ENCODE measurements at places on chromosomes 7 and 10.

- H3K4me3 ChIP-seq, result peak overlapping the region; percentile 98
- peaks cover 25% of the 10 kb centered on the region for H3K27me3 ChIP-seq
- peak; percentile 78 for DNase-seq
Measured at GRCh38 chr7:139775829-139776266, 1.9 kb downstream of the HIPK2 start.

DNA sequence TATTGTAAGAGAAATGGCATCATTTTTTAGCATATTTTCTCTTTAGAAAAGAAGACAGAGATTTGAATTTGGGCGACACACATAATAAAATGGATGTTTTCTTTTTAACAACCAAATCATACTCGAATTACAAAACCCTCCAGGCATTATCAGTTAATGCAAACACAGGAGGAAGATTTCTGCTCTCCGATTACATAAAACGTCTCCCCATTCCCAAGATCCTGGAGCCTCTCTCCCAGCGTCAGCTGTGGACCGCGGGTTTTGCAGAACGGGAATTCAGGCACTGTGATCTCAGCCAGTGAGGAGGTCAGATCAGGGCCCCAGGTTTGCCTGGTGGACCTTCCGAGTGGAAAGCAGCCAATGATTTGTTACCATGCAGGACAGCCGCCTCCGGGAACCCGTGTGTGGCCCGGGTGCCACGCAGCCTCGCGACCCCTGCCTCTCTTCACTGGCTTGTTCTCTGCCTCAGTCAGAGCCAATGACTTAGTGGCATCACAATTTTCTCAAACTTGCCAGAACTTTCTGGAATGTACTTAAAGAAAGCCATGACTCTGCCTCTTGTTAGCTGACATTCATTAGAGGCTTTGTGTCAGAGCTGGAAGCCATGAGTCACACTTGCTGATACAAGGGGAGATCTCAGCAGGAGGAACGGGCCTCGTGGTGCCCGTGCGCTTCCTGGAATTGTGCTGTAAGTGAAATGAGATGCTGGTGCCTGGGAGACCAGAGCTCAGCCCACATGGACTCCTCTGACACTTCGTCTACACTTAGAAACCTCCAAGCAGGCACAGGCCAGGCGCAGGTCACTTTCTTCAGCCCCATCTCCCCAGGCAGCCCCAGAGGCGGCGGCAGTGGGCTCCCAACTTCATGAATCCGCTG is 246.1 kb downstream of the KLF6 start:
- no peaks in the 10 kb centered on the region for H3K36me3 ChIP-seq
- DNase-seq, result no peak
- no peaks in the 10 kb centered on the region for H3K4me1 ChIP-seq
- H3K27ac ChIP-seq, result no peak overlapping the region
- H3K27me3 ChIP-seq, result peaks cover 12% of the 10 kb centered on the region

GRCh38 chr7:41448104-41448503 is 254.8 kb downstream of the INHBA start:
- H3K27ac ChIP-seq, result no peak overlapping the region
- H3K27me3 ChIP-seq, result no peaks in the 10 kb centered on the region
- no peak overlapping the region for H3K4me3 ChIP-seq
- no peak for DNase-seq
- no peaks in the 10 kb centered on the region for H3K36me3 ChIP-seq

DNA sequence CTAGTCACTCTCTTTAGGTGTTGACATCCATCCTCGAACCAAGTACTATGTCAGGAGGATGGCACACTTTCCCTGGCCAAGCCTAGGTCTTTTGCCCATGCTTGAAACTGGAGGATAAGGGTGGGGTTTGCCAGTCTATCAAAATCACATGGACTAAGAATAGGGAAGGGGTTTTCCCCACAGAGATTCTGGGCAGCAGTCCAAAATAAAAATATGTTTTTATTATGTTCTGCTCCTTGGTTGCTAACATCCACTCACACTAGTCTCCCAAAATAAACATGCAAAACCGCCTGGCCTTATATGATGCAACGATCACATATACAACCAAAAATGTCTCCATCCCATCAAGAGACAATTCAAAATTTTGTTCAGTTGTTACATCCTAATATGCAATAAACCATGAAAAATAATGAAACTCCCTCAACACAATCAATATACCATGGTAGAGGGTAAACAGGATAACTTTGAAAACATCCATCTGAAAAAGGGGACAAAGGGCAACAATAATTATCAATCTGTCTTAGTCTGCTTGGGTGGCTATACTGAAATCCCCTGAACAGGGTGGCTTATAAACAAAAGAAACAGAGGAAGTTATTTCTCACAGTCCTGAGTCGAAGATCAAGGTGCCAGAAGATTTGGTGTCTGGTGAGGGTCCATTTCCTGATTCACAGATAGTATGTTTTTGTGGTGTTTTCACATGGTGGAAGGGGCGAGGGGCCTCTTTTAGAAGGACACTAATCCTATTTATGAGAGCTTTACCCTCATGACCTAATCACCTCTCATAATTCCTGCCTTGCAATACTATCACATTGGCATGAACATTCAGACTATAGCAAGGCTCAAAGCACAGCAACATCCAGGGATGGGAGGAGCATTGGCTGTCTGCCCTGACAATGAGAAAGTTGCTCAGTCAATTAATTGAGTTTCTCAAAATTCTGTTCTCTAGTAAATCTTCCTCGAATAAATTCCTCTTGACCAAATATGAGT is 159.3 kb downstream of the ETV1 start:
- no peak for DNase-seq
- H3K4me1 ChIP-seq, result no peaks in the 10 kb centered on the region
- no peaks in the 10 kb centered on the region for H3K27me3 ChIP-seq

GRCh38 chr10:114975091-114975490 is 37.1 kb downstream of the TRUB1 start:
- no peak overlapping the region for H3K4me3 ChIP-seq
- peaks cover 13% of the 10 kb centered on the region for H3K36me3 ChIP-seq
- H3K27me3 ChIP-seq, result no peaks in the 10 kb centered on the region
- no peak overlapping the region for H3K27ac ChIP-seq
- no peak for DNase-seq
- H3K4me1 ChIP-seq, result peaks cover 9% of the 10 kb centered on the region

DNA sequence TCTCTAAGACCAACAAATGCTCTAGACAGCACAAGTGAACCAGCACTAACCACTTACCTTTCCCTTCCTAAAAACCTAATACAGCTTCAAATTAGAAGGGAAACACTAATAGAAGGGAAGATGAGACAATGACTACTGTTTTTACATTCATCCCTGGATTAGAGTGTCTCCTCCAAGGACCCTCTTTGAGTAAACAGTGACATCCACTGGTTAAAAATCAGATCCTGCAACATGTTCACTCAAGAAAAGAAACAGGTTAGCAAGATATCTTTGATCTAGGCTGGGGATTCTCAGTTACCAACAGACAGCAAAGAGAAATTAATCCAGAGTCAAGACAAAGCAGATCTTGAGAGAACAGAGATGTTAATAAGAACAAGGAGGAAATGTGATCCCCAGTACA is 177.7 kb upstream of the GHITM start:
- no peaks in the 10 kb centered on the region for H3K4me1 ChIP-seq
- H3K36me3 ChIP-seq, result no peaks in the 10 kb centered on the region
- H3K27ac ChIP-seq, result no peak overlapping the region

DNA sequence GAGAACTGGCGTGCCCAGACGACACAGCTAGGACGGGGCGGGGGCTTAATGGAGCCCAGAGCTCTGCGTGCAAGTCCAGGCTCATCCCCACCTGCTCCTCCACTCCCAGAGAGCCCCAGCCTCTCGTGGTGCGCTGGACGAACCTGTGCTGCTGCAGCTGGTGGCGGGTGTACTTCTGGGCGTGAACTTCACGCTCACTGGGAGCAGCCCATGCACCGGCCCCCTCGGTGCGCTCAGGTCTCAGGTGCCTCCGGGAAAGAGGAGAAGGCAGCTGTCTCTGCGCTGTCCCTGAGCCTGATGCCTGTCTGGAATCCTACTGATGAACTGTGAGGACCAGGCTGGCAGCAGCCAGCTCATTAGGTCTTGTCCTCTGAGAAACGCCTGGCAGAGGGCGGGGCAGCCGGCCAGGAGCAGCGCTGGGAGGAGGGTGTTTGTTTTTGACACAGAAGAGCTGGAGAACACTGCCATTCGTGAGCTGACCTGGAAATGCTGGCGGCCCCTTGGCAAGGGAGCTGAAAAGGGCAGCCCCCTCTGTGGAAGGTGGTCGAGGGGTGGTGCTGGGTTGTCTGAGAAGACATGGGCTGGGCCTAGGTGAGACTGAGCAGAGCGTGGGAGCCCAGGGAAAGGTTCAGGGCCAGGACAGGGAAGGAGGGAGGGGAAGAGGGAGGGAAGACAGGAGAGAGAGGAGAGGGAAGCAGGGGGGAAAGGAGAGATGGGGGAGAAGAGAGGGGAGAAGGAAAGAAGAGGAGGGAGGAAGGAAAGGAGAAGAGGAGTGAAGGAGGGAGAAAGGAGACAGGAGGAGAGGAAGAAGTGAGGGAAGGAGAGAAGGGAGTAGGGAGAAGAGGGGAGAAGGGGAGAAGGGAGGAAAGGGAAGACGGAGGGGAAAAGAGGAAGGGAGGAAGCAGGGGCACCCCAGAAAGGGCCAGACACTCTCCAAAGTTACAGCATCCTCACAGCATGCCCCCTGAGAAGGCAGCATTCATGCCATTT is 53.5 kb upstream of the TNS3 start:
- H3K27ac ChIP-seq, result no peak overlapping the region
- peaks cover 15% of the 10 kb centered on the region for H3K27me3 ChIP-seq
- no peaks in the 10 kb centered on the region for H3K36me3 ChIP-seq
- no peak overlapping the region for H3K4me3 ChIP-seq
- no peak for DNase-seq
- no peaks in the 10 kb centered on the region for H3K4me1 ChIP-seq

GRCh38 chr7:25073451-25073850 is 51.6 kb downstream of the CYCS start:
- no peak overlapping the region for H3K27ac ChIP-seq
- peaks cover 25% of the 10 kb centered on the region for H3K27me3 ChIP-seq
- DNase-seq, result no peak

- H3K27ac ChIP-seq, result no peak overlapping the region
- no peak overlapping the region for H3K4me3 ChIP-seq
- no peak for DNase-seq
Measured at GRCh38 chr10:75303045-75303777, 67.5 kb upstream of the COMTD1 start.

- peaks cover 56% of the 10 kb centered on the region for H3K4me1 ChIP-seq
- H3K27ac ChIP-seq, result peak overlapping the region; percentile 79
- H3K4me3 ChIP-seq, result no peak overlapping the region
- H3K27me3 ChIP-seq, result no peaks in the 10 kb centered on the region
- DNase-seq, result peak; percentile 34
- H3K36me3 ChIP-seq, result no peaks in the 10 kb centered on the region
Measured at GRCh38 chr10:3874990-3875841, 90.2 kb upstream of the KLF6 start.

- no peak for DNase-seq
- H3K4me3 ChIP-seq, result no peak overlapping the region
- no peak overlapping the region for H3K27ac ChIP-seq
- peaks cover 1% of the 10 kb centered on the region for H3K4me1 ChIP-seq
- H3K27me3 ChIP-seq, result peaks cover 5% of the 10 kb centered on the region
Measured at GRCh38 chr7:35029311-35029710, 8.0 kb downstream of the DPY19L1 start.

DNA sequence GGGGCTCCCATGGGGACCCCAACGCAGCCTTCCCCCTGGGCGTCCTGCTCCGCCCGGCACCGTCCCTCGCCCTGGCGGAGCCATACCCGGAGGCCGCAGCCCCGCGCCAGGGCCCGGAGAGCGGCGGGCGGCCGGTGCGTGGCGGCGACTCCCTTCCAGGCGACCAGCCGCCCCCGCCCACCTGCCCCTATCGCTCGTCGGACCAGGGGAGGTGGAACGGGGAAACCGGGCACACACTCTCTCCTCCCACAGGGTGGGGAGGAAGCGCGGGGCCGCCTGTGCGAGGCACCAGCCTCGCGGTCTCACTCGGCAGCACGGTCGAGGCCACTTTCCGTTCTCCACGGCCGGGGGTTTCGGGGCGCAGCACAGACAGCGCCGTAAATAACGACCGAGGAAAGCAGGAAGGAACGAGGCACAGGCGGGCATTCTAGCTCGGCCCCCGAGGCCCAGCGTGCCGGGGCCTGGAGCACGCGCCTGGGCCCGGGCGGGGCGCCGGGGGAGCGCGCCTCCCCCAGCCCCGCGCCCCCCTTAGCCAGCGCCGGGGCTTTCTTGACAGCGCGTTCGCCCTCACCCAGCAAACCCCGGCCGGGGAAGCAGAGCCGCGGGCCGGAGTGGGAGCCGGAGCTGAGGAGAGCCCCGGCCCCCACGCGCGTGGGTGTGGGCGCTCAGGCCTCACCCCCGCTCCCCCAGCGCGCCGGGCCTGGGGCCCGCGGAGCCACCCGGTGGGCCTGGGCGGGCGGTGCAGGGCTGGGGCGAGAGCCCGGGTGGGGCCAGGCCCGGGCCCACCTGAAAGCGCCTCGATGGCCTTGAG is 936 bp downstream of the IGF2BP3 start:
- peaks cover 4% of the 10 kb centered on the region for H3K36me3 ChIP-seq
- H3K27ac ChIP-seq, result no peak overlapping the region
- peak overlapping the region; percentile 60 for H3K4me3 ChIP-seq
- peak; percentile 57 for DNase-seq
- peaks cover 43% of the 10 kb centered on the region for H3K4me1 ChIP-seq

GRCh38 chr7:132433301-132433700 is 143.0 kb downstream of the PLXNA4 start:
- H3K4me1 ChIP-seq, result peaks cover 99% of the 10 kb centered on the region
- peak overlapping the region; percentile 11 for H3K4me3 ChIP-seq
- H3K36me3 ChIP-seq, result peaks cover 40% of the 10 kb centered on the region
- DNase-seq, result peak; percentile 48
- peak overlapping the region; percentile 87 for H3K27ac ChIP-seq

- H3K4me1 ChIP-seq, result no peaks in the 10 kb centered on the region
- H3K4me3 ChIP-seq, result no peak overlapping the region
- DNase-seq, result no peak
- no peak overlapping the region for H3K27ac ChIP-seq
- H3K36me3 ChIP-seq, result no peaks in the 10 kb centered on the region
Measured at GRCh38 chr7:40969641-40970040, 733.2 kb downstream of the INHBA start.

DNA sequence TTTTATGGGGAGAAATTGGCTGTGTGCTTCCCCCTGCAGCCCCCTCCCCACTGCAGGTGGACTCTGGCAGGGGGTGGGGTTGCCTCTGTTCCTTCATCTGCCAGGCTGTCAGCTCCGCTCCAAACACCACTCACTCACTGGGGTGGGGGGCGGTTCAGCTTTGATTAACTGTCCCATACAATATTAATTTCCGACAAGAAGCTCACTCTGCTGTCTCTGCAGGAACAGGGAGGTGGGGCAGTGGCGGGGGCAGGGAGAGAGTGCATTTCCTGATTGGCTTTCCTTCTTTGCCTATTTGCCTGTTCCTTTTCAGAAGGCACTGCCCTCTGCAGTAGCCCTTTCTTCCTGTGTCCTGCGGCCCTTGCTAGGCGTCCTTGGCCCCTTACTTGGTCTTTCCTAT is 500.8 kb downstream of the PLXNA4 start:
- no peak overlapping the region for H3K4me3 ChIP-seq
- no peaks in the 10 kb centered on the region for H3K4me1 ChIP-seq
- H3K27ac ChIP-seq, result no peak overlapping the region
- DNase-seq, result no peak
